CD8-positive, alpha-beta memory T cell (primary cell): ENCODE measurements at places on chromosomes 7 and 10.

- DNase-seq, result no peak
These were observed 283.7 kb downstream of the MALRD1 start for GRCh38 chr10:19332304-19332703.

DNA sequence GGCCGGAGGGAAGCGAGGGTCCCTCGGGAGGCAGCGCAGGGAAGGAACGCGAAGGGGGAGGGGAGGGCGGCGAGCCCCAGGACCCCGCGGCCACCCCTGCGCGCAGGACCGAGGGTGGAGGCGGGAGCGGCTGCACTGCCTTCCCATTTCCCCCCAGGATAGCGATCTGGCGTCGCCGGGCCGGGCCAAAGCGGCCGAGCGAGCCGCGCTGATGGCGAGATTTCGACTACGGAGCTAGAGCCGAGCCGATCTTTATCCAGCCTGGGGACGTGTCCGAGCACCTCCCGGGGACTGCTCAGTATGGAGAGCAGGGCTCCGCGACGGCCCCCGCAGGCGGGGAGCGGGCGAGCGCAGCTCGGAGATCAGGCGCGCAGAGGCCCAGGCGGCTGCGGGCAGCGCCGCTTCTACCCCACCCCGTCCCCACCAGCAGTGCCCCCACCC, 590 bp upstream of the CRTAC1 start:
- DNase-seq, result no peak

DNA sequence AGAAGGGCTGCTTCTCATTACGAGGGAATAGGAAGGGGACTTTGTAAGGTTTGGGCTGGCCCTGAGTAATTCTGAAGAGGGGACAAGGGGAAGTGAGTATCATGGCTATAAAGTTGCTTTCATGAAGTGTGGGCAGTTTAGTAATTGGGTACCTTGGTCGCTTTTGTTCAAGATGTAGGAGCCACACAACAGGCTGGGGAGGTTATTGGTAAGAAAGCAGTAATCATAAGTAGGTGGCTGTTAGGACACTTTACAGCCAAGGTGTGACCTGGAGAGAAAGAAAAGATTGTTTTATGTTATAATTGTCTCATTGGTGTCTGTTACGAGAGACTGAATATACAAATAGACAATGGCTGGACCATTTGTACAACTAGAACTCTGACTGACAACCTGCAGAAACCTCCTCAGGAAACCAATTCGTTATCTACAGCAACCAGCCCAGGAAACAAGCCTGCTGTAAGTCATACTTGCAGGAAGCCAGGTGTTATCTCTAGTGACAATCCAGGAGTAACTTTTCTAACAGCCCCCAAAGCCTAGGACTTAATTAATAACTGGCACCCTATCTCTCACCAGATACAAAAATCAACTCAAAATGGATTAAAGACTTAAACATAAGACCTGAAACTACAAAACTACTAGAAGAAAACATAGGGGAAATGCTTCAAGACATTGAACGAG, 5.0 kb upstream of the CCM2 start:
- no peak for DNase-seq

- DNase-seq, result no peak
These were observed 59.1 kb downstream of the LOXL4 start for GRCh38 chr10:98208925-98209324.

DNA sequence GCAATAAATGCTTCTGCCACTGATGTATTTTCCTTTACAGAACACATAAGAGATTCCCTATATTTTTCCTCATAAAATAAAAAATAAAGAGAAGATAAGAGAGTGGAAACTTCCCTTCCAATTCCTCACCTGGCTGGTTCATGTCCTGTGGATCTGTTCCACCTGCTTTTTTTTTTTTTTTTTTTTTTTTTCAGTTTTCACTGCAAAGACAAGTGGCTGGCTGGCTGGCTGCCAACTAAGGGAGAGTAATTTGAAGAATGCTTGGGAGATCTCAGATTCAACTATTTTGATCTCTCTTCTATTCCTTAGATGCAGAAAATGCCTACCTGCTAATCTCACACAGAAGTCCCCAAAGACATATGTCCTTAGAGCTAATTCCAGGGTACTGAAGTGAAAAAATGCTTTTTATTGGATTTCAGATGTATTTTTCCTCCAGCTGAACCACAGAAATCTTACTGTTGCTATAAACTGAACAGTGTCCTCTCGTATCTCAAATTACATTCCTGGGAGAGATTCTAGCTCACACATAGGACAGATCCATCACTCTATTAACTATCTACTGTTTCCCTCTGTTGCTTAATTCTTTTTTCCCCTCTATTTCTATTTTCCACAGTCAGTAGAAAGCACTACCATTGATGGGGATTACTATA, 120.8 kb downstream of the NRCAM start:
- DNase-seq, result no peak

- no peak for DNase-seq
These were observed 189.7 kb downstream of the GRM3 start for GRCh38 chr7:86833360-86833759.

GRCh38 chr7:91949221-91950009, 8.8 kb downstream of the AKAP9 start:
- no peak for DNase-seq

GRCh38 chr7:69609541-69610373, 11.5 kb downstream of the AUTS2 start:
- DNase-seq, result no peak

DNA sequence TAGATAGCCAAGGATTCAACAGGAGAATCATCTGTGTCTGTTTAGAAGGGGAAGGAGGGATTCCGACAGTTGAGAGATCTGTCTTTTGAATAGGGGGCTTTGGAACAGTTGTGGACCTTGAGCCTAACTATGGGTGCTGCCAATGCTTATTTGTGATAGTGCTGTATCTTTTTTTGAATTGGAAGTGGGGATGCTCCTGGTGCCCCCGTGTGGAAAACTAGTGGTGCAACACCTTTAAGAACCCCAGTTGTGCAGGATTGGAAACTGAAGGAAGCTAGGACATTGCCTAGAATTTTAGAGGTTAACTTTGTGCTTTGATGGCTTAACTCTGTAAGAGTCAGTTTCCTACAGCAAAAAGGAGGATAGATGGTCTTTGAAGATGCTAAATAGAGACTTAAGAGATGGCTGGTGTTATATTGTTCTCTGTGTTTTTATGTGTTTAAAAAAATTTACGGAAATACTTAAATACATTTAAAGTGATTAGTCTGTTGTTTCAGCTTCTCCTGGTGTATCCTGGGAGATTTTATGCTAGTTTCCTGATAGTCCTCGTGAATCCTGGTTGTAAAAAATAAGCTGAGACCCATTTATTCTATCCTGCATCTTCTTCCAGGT, 69.3 kb downstream of the AP3M1 start:
- DNase-seq, result peak; percentile 10

DNA sequence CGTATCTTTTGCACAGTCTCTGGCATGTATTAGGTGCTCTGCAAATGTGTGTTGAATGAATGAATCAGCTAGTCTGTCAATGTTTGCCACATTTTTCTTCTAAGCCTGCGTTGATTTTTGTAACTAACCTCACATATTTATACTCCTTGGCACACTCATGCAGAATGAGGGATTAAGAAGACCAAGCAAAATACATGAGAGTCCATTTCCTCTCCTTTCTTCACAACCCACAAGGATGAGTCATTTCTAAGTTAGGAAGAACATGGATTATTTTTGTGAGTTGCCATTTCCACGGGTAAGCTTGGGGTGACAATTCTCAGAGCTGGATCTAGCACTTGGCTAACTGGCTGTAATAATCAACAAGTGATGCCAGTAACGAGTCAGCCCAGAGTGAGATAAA, 158.8 kb downstream of the TWIST1 start:
- DNase-seq, result no peak

GRCh38 chr7:98211221-98211675, at the start of gene BHLHA15:
Gene BHLHA15, plus strand, starts transcription at chr7:98211439. Its CDS starts 871 bp downstream, at chr7:98212310.
- peak; percentile 32 for DNase-seq
